ENCODE measurements at places on chromosomes 12 and 14. TPM values are rescaled to one million over a fixed set of nuclear protein-coding genes. Genes with fewer than 3 reads are reported as not detected.

DNA sequence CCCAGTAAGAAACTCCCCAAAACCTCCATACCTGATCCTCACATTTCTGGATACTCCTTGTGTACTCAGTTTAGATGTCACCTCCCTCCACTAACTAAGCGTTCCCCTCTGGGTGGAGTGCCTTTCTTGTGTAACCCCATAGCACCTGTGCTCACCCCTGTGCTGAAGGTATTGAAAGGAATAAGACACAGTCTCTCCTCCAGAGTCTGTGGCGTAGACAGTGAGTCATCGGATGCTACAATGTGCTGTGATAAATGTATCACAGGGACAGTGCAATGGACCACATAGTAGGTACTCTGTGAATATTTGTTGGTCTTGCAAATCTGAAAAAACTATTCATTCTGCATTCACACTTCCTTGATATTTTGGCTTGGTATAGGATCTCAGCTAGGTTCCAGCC lies 30.8 kb downstream of the TSPAN9 start:
- no peaks in the 10 kb centered on the region for H3K4me1 ChIP-seq
- no peak overlapping the region for H3K4me3 ChIP-seq
- DNase-seq, result no peak
- H3K27me3 ChIP-seq, result no peaks in the 10 kb centered on the region
- H3K36me3 ChIP-seq, result no peaks in the 10 kb centered on the region

- no peak overlapping the region for H3K27ac ChIP-seq
- no peaks in the 10 kb centered on the region for H3K4me1 ChIP-seq
- no peak overlapping the region for H3K4me3 ChIP-seq
- H3K36me3 ChIP-seq, result no peaks in the 10 kb centered on the region
- DNase-seq, result no peak
- no peaks in the 10 kb centered on the region for H3K27me3 ChIP-seq
These were observed 66.3 kb upstream of the PLEKHG3 start for GRCh38 chr14:64637735-64638473.

DNA sequence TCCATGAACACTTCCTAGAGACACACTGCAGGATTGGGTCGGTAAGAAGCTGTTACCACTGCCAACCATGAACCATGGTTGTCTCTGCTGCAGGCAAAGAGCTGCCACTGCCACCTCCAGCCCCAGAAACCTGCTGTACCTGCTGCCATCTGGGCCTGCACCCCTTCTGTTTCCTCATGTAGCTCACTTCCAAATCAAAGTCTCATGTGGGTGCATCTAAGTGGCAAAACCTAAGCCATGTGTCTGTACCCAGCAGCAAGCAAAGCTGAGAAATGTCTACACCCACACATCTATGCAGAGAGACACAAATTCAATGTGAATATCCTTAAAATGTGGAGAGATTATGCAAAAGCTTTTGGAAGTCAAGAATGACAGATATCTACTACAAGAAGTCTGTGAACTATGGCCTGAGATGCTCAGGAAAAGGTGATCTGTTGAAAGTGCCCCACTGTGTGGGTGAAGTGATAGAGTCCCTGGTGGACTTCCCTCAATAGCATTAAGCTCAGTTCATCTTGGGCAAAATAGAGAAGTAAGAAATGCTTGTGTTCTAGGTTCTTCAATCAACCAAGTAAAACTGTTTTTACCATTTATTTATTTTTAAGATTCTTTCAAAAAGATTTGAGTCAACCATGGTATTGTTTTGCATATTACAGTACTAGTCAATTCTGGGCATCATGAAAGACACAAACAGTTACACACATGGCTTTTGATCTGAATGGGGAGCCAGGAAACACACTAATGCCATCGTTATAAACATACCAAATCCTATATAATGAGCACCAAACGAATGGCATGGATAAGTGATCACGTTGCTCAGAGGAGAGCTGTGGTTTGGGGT lies 64.4 kb downstream of the FOS start:
- no peak overlapping the region for H3K4me3 ChIP-seq
- no peaks in the 10 kb centered on the region for H3K36me3 ChIP-seq
- H3K4me1 ChIP-seq, result no peaks in the 10 kb centered on the region
- no peaks in the 10 kb centered on the region for H3K27me3 ChIP-seq

DNA sequence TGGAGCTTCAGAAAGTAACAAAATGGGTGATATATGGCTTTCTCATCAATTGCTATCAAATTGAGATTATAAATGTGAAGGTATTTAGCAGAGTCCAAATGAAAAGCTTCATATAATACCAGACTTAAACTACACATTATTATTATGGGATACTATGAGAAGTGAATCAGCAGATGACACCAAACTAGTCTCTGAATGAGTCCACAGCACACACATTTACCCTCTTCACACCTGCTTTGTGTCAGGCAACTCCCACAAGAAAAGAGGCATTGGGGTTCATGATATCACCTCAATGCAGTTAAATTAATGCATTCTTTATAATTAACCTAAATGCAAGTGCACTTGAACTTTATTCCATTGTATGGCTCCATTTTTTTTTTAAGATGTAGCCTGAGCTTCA lies 330.5 kb downstream of the BCL11B start:
- no peak for DNase-seq
- no peak overlapping the region for H3K4me3 ChIP-seq
- H3K27me3 ChIP-seq, result no peaks in the 10 kb centered on the region
- H3K27ac ChIP-seq, result no peak overlapping the region
- no peaks in the 10 kb centered on the region for H3K36me3 ChIP-seq

DNA sequence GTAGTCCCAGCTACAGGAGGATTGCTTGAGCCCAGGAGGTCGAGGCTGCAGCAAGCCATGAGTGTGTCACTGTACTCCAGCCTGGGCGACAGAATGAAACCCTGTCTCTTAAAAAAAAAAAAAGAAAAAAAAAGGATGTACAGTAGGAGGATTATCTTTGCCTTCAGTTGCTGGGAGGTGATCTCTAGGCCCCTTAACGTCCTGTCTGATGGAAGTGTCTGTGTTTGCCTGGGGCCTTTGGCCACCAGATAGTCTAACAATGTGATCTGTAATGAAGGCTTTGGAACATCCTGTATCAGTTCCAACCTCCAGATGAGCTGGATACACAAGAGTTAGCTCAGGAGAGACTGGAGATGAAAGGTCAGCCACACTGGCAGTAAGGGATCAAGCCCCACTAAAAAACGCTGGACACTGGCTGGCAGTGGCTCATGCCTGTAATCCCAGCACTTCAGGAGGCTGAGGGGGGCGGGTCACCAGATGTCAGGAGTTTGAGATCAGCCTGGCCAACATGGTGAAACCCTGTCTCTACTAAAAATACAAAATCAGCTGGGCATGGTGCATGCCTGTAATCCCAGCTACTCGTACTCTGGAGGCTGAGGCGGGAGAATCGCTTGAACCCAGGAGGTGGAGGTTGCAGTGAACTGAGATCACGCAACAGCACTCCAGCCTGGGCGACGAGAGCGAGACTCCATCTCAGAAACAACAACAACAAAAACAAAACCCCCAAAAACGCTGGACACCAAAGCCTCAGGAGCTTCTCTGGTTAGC lies 19.0 kb upstream of the HNF1A start:
- no peaks in the 10 kb centered on the region for H3K27me3 ChIP-seq
- no peak overlapping the region for H3K4me3 ChIP-seq
- H3K4me1 ChIP-seq, result no peaks in the 10 kb centered on the region
- H3K27ac ChIP-seq, result no peak overlapping the region
- H3K36me3 ChIP-seq, result no peaks in the 10 kb centered on the region

- H3K36me3 ChIP-seq, result no peaks in the 10 kb centered on the region
- H3K4me1 ChIP-seq, result no peaks in the 10 kb centered on the region
- DNase-seq, result no peak
- H3K27ac ChIP-seq, result no peak overlapping the region
- no peaks in the 10 kb centered on the region for H3K27me3 ChIP-seq
- H3K4me3 ChIP-seq, result no peak overlapping the region
These were observed 89.6 kb downstream of the NUAK1 start for GRCh38 chr12:106049105-106049504.

Gene ANKRD52
- total RNA-seq, result 30.5 TPM

Gene ITPK1
- 69.5 TPM for total RNA-seq

Data from aorta (tissue), 5 donors.